Pancreas (tissue), 10 donors: ENCODE measurements at places on chromosomes 5 and 9. TPM values are rescaled to one million over a fixed set of nuclear protein-coding genes. Genes with fewer than 3 reads are reported as not detected.

DNA sequence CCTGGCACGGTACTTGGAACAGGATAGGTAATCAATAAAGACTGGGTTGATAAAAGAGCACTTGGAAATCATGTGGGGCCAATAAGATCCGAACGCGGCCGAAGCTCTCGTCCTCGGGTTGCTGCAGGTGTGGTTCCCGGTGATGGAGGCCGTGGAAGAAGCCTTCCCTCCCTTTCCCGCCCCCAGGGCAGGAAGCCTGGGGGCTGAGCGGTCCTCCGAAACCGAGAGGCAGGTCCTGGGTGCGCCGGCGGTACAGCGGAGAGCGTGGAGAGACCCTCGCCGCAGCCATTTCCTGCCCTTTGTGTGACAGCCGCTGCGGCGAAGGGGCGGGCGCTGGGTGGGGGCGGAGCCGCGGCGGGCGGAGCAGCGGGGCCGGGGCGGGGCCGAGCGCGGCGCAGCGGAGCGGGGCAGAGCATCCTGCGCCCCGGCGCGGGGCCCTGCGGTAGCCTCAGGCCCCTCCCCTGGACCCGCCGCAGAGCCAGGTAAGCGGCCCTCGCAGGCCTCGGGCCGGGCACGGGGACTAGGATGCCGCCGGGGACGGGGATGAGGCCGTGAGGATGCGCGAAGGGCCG lies at the start of gene CYFIP2:
Gene CYFIP2, plus strand, starts transcription at position 410 of the 572 bp plus-strand sequence. CDS start 19,239 bp downstream, outside the sequence.
- DNase-seq = peak; percentile 61

DNA sequence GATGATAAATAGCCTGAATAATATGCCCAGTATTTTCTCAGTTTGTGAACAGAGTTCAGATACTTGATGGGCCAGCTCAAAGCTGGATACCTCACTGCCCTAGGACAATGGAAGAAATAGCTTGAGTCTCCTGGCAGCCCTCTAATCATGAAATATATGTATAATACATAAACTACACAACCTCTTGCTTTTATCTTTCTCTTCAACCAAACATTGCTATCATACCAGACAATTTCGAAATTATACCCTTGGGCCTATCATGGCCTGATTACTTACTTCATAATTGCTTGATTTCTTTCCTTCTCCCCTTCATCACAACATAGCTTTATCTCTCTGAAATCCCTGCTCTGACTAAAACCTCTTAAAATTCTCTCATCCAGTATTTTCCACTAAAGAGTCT lies 1144.9 kb upstream of the C9orf72 start:
- DNase-seq = no peak

- no peak for DNase-seq
Observed at GRCh38 chr9:122342323-122343050, 28.3 kb upstream of the PTGS1 start.

DNA sequence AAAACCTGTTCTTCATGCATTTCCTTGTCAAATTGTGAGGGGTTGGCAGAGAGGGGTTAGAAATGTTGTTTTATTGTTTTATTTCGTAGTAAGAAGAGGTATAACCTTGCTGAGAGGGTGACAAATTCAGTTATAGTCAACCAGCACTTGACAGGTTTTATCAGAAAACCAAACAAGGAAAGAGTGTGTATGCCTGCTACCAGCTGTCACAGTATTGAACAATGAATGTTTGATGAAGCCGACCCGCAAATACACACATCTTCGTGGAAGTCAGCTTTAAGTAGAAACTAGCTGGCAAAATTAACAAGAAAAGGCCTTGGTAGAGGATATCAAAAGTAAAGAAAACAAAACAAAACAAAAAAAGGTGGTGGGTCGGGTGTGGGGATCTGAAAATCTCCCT lies 214.6 kb upstream of the TLE4 start:
- DNase-seq = no peak

- DNase-seq = no peak
Observed at GRCh38 chr9:95129476-95130291, 187.8 kb downstream of the FANCC start.

GRCh38 chr5:87383216-87383615 lies 29.5 kb downstream of the CCNH start:
- no peak for DNase-seq

GRCh38 chr9:87667164-87667738 lies 58.7 kb upstream of the CTSL start:
- no peak for DNase-seq

- no peak for DNase-seq
Observed at GRCh38 chr5:112480501-112480900, 61.4 kb upstream of the EPB41L4A start.

DNA sequence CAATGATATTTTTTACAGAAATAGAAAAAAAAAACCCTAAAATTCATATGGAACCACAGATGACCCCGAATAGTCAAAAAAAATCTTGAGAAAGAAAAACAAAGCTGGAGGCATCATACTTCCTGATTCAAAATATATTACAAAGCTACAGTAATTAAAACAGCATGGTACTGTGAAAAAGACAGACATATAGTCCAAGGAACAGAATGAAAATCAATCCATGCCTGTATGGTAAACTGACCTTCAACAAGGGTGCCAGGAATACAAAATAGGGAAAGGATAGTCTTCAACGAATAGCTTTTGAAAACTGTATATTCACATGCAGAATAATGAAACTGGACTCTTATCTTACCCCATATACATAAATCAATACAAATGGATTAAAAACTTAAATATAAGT lies 307.5 kb downstream of the MCTP1 start:
- DNase-seq = no peak

GRCh38 chr5:53469946-53470687 lies 10.3 kb upstream of the FST start:
- no peak for DNase-seq

- DNase-seq = no peak
Observed at GRCh38 chr9:78940121-78940855, 631.5 kb upstream of the TLE4 start.

- no peak for DNase-seq
Observed at GRCh38 chr5:123422433-123423277, 548 bp downstream of the CEP120 start.

The GALNT12 gene
- total RNA-seq = 9.7 TPM

The IFNK gene
- not detected for total RNA-seq

The LRRC19 gene
- total RNA-seq = 0.55 TPM

The NEUROG1 gene
- not detected for total RNA-seq
